ENCODE measurements at places on chromosomes 16 and 17.
A peak's percentile ranks its signal among the peaks of the same experiment; 100 is the strongest.

DNA sequence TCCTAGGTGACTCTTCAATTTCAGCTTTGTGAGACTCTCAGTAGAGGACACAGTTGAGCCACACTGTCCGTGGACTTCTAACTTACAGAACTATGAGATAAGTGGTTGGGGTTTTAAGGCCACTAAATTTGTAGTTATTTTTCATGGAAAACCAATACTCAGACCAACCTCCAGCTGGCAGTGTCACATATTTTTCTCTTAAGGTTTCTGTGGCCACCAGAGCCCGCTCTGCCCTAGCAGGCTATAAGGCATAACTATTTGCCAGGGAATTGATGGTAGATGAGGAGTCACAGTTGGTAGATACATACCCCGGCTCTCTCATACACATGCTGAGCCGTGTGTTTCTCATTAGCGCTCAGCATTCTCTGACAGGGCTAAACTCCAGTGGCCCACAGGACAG lies 336.8 kb upstream of the MON1B start:
- DNase-seq = no peak

- DNase-seq = no peak
Measured at GRCh38 chr17:18177722-18178121, 5.9 kb upstream of the ALKBH5 start.

- no peak for DNase-seq
Measured at GRCh38 chr16:63982741-63983140, 1139.1 kb downstream of the CDH11 start.

GRCh38 chr16:2238838-2239675 lies 2.8 kb downstream of the DNASE1L2 start:
- no peak for DNase-seq

GRCh38 chr17:76368545-76368944 lies 14.8 kb upstream of the PRPSAP1 start:
- DNase-seq = no peak

GRCh38 chr17:3308603-3309002 lies 10.4 kb upstream of the OR3A1 start:
- no peak for DNase-seq

- DNase-seq = peak; percentile 50
Measured at GRCh38 chr17:42665581-42666001, 6.5 kb downstream of the TUBG2 start.

DNA sequence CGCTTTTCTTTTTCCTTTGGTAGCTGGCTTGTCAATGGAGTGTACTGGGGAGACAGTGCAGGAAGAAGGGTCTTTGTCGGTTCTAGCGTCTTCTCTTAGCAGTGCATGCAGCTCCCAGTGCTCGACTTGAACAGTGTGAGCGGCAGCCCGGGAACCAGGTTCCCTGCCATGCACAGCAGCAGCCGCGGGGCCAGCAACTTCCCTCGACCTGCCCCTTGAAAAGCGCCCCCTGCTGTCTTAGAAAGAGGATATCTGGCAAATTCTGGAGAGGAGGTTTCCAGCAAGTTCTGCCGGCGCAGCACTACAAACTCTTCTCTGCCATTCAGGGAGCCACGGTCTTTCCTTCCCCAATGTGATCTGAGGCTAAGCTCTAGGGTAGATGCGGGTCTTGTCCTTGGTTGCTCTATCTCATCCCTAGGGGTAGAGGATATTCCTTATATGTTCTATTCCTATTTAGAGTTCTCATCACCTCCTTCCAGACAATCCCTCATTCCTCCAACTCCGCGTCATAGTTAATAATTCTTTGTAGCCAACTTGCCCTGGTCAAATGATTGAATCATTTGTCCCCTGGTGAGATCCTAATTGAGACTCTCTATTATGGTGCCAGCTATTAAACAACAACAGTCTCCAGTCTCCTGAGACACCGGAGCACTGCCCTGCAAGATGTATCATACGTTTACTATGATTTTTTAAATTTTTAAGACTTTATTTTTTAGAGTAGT lies 451.3 kb downstream of the PMP22 start:
- DNase-seq = no peak

- DNase-seq = peak; percentile 58
Measured at GRCh38 chr17:34146440-34147043, 108.5 kb upstream of the CCL2 start.

DNA sequence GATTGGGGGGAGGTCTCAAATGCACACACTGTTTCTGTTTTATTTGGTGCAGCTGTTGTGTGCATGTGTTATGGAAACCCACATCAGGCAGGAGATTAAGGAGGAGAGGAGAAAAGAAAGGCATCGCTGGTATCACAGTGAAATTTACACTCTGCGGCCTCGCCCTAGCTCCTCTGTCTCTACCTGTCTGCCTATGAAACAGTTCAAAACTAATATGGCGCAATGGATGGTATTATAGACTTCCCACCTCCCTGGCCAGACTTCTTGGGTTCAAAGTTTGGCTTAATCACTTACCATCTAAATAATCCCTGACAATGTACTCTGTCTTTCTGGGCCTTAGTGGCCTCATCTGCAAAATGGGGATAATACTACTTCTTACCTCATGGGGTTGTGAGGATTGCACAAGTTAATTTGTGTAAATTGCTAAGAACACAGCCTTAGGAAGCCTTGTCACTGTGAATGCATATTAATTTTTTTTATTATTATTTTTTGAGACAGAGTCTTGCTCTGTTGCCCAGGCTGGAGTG lies 1.4 kb upstream of the ABCC1 start:
- DNase-seq = no peak

GRCh38 chr16:86245351-86245750 lies 265.0 kb upstream of the FOXF1 start:
- no peak for DNase-seq

- no peak for DNase-seq
Measured at GRCh38 chr17:14838567-14838966, 426.6 kb downstream of the PMP22 start.

DNA sequence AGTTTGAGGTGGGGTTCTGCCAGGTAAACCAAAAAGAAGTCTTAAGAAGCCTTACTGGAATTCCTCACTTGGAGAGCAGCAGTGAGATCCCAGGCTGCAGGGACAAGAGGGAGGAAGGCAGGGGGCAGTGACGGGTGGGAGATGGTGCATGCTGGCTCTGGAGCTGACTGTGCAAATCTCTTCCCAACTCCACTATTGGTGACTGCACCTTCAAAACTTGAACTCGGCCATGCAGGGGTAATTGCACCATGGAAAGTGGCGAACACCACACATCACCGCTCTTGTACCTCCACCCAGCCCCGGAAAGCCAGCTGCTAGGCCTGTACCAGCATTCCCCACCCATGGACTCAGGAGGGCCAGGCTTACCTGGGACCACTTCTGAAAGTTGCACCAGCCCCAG lies 51.4 kb upstream of the CDR2 start:
- no peak for DNase-seq

DNA sequence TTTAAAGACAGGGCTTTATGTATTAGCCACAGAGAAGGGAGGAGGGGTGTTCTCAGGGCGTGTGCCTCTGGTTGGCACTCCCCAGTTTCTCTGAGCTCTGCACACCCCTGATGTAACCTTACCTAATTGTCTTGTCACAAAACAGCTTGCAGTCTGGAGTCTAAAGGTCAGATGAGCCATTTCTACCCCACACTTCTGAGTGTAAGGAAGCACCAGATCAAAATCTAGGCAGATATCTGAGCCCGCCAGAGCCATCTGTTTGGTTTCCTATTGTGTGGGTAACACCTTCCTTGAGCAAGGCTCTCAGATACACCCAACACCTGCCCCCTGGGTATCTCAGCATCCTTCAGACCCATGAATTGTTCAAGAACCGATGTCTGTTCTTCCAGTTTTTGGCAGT lies 15.5 kb downstream of the CDH1 start:
- no peak for DNase-seq

GRCh38 chr16:47916266-47916665 lies 239.5 kb downstream of the ABCC12 start:
- no peak for DNase-seq

DNA sequence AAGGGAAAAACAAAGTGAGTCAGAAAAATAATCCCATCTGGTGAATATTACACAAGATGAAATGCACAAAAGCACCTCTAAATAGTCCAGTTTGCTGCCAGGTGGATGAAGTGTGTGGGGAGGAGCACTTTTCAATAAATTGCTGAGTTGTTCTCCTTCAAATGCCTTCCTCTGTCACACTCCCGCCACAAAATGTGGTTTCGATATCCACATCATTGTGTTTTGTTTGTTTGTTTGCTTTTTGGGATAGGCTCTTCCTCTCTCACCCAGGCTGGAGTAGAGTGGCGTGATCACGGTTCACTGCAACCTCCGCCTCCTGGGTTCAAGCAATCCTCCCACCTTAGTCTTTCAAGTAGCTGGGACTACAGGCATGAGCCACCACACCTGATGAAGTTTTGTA lies 24.6 kb upstream of the SHISA9 start:
- DNase-seq = no peak

DNA sequence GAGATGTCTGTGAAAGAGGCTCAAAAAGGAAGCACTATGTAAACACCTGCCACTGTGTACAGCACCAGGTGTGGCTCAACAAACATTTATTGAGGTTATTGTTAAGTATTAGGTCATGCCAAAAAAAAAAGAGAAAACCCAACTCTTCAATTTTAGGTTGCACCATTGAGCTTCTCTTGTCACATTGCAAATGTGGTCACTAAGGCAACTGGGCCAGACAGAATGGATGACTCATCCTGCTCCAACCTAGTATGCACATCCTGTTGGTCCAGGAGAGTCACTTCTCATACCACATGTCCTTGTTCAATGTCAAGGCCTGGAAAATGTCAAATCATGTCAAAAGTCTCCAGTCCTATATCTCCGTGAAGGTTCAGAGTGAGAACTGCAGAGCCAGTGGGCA lies 25.0 kb downstream of the HOXB1 start:
- no peak for DNase-seq

DNA sequence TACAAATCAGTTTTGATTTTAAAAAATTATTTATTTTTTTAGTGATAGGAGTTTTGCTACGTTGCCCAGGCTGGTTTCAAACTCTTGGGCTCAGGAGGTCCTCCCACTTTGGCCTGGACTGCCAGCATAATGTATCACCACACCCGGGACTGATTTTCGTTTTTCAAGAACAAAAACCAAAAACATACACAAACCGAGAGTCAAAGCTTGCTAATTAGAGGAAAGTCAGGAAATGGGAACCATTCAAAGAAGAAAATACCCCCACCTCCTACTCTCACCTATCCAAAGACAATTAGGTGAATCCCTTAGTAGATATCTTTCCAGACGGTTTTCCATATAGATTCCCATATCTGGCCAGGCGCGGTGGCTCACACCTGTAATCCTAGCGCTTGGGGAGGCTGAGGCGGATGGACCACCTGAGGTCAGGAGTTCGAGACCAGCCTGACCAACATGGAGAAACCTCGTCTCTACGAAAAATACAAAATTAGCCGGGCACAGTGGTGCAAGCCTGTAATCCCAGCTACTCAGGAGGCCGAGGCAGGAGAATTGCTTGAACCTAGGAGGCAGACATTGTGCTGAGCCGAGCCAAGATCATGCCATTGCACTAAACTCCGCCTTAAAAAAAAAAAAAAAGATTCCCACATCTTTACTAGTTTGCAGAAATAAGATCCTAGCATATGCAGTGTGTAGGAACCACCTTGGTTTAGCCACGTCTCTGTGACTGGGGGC lies 883 bp upstream of the SPN start:
- no peak for DNase-seq

DNA sequence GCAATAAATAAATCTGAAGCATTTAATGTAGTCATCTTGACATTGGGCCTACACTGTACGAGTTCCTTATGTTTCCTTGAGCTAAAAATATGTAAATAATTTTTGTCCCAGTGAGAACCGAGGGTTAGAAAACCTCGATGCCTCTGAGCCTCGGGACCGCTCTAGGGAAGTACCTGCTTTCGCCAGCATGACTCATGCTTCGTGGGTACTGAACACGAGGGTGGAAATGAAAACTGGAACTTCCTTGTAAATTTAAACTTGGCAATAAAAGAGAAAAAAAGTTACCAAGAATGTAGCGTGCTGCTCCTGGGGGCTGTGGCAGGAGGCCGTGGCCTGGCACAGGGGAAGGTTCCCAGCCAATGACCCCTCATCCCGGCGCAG lies 74.1 kb downstream of the SOCS1 start:
- DNase-seq = no peak

DNA sequence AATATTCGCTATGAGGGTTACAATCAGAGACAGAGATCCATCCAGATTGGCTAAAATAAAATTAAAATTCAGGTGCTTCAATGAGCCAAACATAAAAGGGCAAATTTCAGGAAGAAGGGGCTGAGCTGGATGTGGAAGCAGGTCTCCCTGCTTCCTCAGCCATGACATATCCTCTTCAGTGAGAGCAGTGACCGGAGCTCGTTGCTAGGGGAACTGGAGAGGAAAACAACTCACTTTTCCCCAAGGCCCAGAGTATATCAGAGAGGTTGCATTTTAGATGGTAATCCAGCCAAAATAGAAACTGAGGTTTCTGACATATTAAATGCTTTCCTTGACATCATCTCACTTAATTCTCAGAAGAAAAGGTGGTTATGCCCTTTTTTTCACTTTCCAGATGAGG lies 503.5 kb downstream of the HS3ST4 start:
- no peak for DNase-seq

DNA sequence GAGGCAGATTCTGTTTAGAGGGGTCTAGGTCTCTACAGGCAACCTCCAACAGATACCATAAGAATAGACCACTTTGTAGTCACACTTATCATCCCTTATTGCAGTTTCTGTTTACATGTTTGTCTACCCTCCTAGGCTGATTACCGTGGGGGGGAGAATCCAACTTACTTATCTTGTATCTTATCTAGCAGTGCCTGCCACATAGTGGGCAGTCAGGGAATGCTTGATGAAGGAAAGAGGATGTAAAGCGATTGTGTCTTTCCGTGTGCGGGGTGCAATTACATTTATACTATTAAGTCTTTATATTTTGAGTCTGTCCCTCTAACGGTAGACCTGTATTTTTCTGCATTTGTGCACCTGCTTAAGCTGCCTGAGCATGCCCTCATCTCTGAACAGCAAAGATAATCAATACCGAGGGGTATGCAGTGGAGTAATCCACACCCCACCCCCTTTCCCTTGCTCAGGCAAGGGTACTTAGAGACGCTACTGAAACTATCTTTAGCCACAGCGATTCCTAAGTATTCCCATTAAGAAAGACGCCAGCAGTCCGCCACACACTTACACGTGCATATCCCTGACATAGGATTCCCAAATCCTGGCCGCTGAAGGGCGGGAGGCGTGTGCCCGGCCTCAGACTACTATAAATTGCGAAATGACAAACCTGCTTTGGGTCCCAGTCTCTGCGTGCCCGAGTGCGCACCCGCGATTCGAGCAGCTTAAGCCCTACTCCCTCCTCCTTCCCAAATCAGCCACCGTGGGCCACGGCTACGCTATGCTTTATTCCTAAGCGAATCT lies 635 bp upstream of the AATF start:
- no peak for DNase-seq

- no peak for DNase-seq
Measured at GRCh38 chr17:4839965-4840892, 7.1 kb downstream of the MINK1 start.

GRCh38 chr17:49187301-49187700 lies 23.1 kb downstream of the GNGT2 start:
- DNase-seq = no peak

- DNase-seq = no peak
Measured at GRCh38 chr16:77790912-77791311, 2.5 kb downstream of the VAT1L start.

All from pancreas (tissue), 10 donors.